ENCODE measurements at places on chromosomes 6 and 20.

GRCh38 chr6:37319156-37319555, 34.6 kb upstream of the RNF8 start:
- DNase-seq: no peak

DNA sequence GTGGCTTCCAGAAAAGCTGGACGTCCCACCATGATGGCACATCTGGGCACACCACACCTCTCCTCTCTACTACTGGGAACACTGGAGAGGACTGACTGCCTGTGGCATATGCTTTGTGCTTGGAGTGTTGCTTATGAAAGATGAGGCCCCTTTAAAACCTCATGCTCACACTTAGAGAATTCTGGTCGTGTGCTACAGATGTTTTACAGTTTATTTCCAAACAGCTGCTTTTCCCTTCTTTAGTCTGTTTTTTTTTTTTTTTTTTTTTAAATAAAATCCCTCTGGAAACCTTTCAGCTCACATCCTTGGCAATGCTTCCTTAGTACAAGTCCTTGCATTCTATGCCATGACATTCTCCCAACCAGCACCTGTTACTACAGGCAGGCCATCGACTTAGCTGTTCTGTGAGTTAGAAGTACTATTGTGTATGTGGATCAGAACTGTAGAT, 60.3 kb downstream of the BMP6 start:
- no peak for DNase-seq

DNA sequence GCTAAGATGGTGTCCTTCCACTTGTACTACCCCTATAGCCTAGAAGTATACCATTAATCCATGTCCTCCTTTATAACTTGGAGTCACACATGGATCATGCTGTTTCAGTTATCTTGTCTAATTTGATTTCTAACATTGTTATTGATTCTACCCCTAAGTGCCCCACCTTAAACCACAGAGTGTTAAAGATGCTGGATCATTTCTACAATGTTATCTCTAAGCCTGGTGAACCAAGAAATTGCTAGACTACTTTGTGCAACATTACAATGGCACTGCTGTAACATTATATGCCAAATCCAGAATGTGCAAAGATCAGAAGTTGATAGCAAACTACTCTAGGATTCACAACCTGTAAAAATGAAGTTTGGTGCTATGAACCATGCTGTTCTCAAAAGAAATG, 1.7 kb downstream of the CGA start:
- DNase-seq: no peak

DNA sequence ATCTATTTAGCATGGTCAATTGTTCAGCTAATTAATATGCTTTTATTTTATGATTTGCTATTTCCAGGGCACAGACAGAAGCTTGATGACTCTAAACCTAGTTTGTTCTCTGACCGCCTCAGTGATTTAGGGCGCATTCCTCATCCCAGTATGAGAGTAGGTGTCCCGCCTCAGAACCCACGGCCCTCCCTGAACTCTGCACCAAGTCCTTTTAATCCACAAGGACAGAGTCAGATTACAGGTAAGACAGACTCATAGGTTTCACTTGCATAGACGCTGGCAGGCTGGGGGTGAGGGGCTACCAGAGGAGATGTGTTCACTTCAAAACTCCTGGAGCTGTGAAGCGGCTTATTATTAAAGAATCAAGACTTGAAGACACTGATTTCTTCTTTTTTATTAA, 114.1 kb upstream of the SUPT3H start:
- no peak for DNase-seq

GRCh38 chr20:43901296-43901695, 13.4 kb upstream of the TOX2 start:
- DNase-seq: no peak

- no peak for DNase-seq
Observed at GRCh38 chr20:32589769-32590168, 4.6 kb upstream of the NOL4L start.

GRCh38 chr6:5179917-5180316, 80.8 kb downstream of the LYRM4 start:
- DNase-seq: no peak

DNA sequence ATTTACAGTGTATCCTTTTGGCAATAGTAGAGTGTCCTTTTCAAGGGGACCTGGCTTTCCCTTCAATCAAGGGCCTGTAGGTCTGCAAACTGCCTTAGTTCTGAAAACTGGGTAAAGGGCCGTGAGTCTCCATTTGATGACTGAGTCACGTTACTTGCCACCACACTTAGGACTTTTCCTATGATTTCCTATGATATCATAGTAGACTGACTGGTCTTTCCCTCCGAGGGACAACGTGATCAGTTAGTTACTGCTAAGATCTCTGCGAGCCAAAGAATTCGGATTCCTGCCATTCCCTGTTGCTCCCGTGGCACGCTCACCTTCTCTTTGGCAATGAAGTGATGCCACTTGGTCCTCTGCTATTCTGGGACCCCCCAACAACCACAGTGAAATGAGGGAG, 8.4 kb downstream of the ZNF831 start:
- no peak for DNase-seq

GRCh38 chr6:45969026-45969425, 46.6 kb downstream of the CLIC5 start:
- no peak for DNase-seq

DNA sequence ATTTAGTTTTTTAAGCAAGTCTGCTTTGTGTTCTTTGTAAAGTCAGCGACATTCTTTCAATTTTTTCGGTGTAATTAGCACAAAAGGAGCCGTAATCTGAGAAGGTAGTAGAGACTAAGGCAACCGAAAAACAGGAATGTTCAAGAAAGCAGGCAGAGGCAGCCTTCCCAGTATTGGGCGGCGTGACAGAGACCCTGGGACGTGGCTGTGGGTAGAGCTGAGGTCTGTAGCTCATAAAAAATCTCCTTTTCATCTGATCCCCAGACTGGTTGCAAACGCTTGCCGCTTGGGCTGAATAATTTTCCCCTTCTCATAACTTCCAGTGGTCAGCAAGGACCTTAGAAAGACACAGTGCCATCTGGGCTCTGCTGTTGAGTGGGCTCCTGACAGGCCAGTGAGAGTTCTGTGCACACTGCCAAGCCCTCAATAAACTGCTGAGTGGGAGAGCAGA, 30.8 kb downstream of the GNAS start:
- DNase-seq: no peak

DNA sequence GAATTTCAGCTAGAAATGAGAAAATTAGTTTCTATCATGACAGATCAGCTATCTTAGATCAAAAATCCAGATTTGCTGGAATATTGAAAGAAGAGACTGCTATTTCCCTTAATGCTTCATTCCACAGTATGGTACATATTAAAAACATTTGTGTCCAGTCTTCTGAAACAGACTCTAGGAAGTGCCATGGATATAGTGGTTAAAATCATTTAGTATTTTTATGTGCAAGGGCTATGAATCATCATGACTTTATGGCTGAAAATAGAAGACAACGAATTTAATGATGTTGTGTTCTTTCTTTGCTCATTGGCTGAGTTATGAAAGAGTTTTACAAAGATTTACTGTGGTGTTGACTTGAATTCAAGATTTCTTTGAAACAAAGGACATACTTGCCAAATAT, 146.6 kb downstream of the ANKRD60 start:
- DNase-seq: no peak

DNA sequence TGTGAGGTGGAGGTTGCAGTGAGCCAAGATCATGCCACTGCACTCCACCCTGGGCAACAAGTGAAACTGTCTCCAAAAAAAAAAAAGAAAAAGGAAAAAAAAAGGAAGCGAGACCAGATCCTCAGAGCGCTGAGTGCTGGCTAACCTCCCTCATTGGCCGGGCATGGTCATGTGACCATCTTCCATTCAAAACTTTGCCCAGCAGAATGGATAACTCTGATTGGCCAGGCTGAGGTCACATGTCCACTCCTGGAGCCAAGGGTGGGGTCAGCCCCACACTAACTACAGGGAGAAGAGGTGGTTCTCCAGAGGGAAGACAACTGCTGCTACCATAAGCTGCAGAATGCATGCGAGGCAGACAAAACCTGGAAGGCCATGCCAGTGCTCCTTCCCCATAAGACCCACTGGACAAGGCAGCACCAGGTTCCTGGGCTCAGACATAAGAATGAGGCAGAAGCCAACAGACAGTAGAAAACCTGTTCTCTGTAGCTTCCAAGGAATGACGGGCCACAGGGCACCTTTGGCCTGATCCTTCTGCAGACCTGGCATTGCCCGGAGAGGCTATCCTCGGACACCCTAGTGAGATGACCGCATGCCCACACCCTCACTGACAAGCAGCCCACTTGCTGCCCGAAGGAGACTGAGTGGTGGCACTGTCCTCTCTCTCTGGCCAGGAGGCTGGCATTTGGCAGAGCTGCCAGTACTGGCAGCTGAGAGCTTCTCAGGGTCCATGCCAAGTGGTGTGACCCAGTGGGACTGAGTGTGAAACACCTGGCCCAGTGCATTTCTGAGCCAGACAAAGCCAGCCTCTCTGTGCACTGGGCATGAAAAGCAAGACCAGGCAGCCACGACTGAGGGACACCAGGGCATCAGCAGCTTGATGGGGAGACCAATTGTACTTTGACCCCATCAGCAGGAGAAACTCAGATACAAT, 311.9 kb upstream of the SULF2 start:
- no peak for DNase-seq

DNA sequence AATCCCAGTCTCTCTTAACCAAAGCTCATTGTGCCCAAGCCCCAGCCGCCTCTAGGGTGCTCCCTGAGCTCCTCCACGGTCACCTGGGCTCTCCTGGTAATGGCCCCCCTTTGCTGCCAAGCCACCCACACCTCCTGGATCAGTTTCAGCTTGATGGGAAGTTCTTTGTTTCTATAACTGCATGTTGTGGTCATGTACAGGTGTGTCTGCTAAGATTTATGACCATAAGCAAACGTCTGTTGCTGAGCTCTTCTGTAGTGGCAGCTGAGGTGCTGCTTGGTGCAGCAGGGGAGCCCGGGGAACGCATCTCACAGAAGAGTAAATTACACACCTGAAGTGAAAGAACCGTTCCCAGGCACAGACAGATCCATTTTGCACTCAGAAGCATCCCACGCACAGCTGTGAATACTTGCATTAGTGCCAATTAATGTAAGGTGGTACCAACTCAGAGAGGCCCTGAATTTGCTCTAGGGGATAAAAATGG, 194.6 kb upstream of the ARID1B start:
- DNase-seq: no peak

GRCh38 chr20:43507150-43508080, at the start of gene L3MBTL1:
TSS of gene L3MBTL1 (plus strand) at chr20:43507697. CDS start at chr20:43513504, 5,807 bp downstream.
- peak; percentile 30 for DNase-seq

DNA sequence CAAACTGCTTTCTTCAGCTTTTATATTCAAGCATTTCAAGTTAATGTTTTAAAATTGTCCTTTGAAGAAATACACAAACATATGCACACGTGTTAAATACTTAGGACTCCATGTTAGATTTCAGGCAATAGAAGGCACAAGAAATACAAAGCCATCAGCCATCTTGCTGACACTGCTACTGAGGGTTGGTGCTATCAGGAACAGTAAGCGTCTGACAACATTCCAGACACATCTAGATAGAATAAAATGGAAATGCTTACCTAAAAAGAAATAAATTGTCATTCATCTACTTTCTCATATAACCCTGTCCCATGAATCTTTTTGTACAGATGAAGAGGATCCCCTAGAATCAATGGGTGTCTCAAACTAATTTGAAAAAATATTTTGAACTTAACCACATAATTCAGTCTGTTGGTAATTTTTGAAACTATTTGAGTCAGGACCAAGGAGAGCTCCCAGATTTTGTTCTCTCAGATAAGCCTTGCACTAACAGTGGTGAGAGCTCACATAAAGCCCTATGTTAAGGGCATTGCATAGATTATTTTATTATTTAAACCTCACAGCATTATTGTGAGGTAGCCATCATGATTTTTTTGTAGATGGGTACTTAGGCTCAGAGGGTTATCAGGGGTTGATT, 631.1 kb upstream of the POU3F2 start:
- no peak for DNase-seq

GRCh38 chr6:135672256-135672655, 174.7 kb upstream of the AHI1 start:
- DNase-seq: no peak

GRCh38 chr6:26170181-26170580, 83.0 kb downstream of the HFE start:
- peak; percentile 66 for DNase-seq

GRCh38 chr20:46400828-46401477, 5.5 kb downstream of the ELMO2 start:
- peak; percentile 85 for DNase-seq

DNA sequence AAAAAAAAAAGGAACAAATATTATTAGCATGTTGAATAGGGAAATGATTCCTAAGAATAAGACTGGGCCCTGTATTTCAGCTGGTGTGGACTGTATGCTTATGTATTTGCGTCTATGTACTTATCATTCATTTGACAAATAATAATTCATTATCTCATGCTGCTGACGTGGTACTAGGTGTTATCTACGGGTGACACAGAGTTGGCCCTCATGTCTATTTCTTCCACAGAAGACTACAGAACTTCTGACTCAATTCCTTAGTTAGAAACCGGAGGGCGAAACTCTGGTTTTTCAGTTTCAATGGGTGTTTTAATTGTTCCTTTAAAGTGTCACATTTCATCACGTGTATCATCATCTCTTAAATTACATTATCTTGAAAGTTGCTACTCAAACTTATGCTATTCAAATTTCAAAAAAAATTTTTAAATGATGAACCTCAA, 305.9 kb downstream of the CLIC5 start:
- peak; percentile 78 for DNase-seq

GRCh38 chr20:63830841-63831588, at the start of gene ZBTB46:
TSS of gene ZBTB46 (minus strand) at chr20:63831264. CDS start at chr20:63790757, 40,507 bp downstream.
- DNase-seq: peak; percentile 79

GRCh38 chr20:8471465-8471864, 339.4 kb downstream of the PLCB1 start:
- no peak for DNase-seq

DNA sequence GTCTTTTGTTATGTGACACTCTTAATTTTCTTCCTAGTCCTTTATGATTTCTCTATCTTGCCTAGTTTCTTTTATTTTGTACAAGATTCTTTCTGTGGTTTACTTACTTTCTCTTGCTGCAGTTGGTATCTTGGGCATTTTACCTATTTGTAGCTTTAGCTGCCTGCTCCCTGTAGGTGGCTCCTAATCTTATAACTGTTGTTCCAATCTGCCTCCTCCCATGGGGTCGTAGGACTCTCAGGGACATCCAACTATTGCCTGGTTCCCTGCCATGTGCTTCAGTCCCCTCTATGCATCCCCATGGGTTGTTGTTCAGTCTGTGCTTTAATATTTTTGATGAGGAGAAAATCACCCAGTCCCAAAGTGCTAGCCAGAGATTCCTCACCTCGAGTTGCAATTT, 31.4 kb downstream of the RIN2 start:
- no peak for DNase-seq

DNA sequence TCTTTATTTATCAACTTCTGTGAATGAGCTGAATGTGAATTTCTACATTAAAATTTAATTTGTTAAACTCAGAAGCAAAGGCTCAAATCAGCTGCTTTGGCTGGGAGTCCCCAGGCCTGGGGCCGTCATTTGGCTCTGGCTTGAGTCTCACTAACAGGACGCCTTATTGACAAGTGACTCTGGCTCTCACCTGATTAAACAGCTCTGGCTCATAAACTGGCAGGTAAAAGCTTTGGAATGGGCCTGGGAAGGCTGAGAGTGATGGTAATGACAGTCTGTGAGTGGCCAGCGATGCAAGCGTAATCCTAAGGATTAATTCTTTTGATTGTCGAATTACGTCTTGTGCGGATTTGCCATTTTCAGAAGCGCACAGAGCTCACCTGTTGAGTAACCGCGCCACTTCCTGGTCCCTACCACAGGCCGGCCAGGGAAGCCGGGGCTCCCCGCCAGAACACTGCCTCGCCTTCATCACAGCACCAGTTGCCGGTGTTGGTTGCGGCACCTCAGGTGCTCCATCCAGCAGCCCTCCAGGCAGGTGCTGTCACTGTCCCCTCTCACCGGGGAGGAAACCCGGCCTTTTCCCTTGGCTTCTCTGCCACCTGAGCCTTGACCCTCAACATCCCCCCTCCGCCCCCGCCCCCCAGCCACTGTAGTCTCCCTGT, 110.7 kb downstream of the ZDHHC14 start:
- no peak for DNase-seq
